ENCODE measurements at places on chromosomes 16 and 17.

DNA sequence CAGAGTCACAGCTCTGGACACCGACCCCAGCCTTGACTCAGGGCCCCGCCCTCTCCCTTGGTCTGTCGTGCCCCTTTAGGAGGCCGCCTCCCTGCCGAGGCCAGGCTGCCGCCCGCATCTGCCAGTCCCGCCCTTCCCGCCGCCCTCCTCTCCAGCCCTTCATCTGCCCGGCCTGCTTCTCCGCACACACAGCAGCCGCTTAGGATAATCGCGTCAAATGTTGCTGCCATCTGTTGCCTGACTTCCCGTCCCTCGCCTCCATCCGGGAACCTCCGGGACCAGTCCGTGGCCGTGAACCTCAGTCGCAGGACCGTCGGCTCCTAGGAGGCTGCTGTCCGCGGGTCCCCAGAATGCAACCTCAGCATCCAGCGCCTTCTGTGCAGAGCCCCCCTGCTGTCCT, 11.9 kb downstream of the GSE1 start:
- DNase-seq, result no peak

DNA sequence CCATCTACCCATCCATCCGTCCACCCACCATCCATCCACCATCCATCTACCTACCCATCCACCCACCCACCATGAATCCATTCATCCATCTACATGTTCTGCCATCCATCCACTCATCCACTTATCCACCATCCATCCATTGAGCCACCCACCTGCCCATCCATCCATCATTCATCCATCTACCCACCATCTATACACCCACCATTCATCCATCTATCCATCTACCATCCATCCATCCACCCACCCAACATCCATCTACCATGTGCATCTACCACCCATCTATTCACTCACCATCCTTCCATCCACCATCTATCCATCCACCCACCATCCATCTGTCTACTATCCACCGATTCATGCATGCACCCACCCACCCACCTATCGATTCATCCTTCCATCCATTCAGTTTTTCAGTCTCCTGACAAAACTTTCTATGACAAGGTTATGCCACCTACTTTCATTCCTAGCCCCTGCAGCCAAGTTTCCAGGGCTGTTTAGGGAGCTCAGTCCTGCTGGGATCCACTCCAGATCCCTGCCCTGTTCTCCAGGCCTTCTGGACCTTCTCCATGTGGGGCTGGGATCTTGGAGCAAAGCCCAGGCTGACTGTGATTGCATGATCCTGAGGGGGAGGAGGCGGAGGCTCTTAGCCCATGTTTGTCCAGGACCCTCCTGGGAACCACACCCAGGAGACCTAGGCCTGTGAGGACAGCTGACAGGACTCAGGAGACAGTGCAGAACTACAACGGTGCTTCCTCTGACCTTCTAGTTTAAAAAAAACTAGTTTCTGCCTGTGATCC, 27.4 kb downstream of the BCO1 start:
- no peak for DNase-seq

DNA sequence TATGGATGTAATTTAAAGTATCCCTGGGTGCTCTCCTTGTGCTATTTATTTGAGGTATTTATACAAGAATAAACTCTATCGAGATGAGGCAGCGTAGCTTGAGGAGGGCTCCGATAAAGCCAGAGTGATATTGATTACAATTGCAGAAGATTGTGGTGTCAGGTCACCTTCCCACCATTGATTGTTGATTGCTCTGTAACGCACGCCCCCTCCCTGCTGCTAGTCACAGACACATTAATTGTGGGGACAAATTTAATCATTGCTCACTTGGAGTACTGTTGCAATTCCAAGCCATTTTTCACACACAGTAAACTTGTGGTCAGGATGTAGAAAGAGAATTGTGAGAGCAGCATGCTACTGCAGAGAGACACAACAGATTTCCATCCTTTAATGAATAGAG, 75.4 kb downstream of the IRX3 start:
- no peak for DNase-seq

GRCh38 chr17:66740226-66740625, 94.7 kb upstream of the CACNG5 start:
- DNase-seq, result no peak

DNA sequence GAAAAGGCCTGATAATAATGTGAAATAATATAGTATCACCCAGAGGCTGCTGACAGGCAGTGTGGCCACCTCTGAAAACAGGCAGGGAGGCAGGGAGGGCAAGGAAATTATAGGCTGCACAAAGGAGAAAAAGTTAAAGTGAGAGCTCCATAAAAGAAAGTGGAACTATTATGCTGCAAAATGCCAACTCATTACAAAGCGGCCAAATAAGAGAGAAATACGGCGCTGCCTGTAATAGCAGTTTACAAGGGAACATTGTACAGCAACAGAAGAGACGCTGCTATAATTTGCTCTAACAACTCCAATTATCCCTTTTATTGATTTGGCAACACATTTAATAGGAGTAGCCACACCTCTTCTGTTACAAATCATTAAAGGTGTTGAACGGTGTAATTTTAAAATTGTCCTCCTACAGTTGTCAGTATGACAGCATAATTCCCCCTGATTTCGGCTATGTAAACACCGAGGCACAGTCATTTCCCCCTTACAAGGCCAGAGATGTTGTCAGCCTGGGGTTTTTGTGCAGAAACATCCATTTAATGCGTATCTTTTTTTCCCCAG, 120.3 kb downstream of the MRM1 start:
- DNase-seq, result peak; percentile 12

DNA sequence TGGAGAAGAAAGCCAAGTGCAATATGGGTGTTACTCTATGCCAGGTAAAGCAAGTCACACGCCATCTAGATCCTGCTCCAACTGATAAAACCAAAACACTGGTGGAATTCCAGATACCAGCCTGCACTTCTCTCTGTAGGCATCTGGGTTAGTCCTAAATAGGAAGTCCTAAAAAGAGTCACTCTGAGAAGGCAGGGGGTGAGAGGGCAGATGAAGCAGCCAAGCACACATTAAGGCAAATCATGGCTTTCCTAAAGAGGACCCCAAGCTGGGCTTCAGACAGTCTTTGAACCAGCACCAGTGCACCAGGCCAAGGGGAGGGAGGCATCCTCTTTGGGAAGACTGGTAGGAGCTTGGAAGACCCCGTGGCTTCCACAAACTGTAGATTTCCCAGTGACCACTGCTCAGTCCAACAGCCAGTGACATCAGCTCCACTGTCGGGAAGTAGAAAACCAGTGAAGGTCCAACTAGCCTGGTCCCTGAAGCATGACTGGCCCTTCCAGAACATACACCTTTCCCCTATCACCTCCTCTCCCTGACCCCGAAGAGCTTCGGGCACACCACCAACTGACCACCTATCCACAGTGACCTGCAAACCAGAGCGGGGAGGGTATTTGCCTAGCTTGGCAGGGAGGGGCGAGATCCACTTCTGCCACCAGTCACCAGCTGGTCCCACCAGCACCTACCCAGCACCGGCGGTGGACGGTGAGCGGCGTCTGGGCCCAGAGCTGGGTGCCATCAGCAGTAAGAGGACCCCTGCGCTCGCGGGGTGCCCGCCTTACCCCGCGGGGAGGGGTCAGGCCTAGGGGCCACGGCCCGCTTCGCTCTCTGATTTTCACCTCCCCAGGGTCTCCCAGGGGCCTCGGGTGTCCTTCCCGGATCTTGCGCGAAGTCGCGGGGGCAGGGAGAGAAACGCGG, 1.0 kb downstream of the LITAF start:
- DNase-seq, result peak; percentile 34

GRCh38 chr16:56637814-56638750, at the start of gene MT1A:
TSS of gene MT1A (plus strand) at chr16:56638666. CDS start at chr16:56638739, 73 bp downstream.
- no peak for DNase-seq

Measured in activated naive CD4-positive, alpha-beta T cell treated with Interleukin-2 at 50 U/mL for 16 hours (primary cell).